Activated CD4-positive, alpha-beta T cell treated with anti-CD3 and anti-CD28 coated beads for 24 hours (primary cell): ENCODE measurements at places on chromosomes 1 and 21.

DNA sequence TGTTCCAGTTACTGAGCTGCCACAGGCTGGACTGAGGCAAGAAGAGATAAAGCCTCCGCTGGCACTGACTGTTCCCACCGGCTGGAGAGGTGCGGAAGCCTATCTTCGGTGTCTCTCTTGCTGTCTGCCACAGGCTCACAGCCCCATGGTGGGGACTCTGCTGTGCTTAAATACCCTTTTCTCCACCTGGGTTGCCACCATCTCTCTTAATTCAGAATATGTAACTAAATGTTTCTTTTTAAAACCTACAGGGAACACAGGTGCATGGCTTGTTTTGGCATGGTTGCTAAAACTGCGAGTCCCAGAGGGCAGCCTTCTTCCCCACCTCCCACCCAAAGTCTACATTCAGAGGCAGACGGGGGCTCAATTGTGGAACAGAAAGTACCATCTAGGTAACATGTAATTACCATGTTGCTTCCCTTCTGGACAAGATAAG, 8.1 kb upstream of the LBR start:
- DNase-seq = no peak

DNA sequence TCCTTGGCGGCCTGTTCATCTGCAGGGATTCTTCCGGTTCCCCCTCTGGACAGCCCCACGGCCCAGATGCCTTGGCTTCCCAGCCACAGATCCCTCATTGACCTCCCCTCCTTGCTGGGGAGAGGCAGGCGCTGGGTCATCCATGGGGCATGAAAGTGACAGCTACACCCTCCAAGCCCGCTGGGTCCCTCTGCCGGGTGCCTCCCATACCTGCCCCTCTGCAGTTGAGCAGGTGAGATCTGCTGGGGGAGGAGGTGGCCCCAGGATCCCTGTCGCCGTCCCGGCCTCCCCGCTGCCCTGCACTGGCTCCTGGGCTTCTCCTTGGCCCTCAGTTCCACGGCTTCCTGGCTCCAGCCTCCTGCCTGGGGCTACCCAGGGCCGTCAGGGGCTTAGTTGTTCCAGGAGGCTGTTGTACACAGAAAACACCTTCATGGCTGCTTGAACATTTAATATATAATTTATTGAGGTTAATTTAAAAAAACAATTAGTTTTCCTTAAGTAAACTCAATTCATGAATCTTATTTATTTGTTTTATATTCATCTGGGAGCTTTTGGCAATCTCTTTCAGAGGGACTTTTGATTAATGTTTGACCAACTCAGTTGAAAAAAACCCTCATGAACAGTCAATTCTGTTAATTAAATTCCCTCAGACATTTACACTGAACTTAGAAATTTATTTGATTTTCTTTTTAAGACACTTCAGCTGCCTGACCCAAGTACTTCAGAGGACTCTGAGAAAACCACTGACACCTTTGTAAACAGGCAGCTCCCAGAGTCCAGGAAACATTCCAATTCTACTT, 67.6 kb upstream of the ABCG1 start:
- no peak for DNase-seq

DNA sequence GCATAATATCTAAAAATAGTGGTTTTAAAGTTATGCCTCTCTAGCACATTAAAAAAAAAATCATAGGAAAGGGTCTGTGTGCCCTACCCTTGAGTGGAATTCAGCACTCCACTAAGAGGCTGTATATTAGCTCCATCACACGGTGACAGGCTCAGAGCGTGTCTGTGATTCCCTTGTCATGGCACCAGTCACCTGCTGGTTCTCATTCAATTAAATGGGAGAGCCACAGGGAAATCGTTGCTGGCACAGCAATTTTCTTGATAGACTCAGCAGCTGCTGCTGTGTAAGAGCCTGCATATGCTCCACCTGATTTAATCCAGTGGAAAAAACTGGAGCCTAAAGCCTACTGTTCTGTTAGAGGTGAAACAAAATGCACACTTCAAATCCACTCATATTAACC, 9.5 kb downstream of the ATP6V1G3 start:
- no peak for DNase-seq

DNA sequence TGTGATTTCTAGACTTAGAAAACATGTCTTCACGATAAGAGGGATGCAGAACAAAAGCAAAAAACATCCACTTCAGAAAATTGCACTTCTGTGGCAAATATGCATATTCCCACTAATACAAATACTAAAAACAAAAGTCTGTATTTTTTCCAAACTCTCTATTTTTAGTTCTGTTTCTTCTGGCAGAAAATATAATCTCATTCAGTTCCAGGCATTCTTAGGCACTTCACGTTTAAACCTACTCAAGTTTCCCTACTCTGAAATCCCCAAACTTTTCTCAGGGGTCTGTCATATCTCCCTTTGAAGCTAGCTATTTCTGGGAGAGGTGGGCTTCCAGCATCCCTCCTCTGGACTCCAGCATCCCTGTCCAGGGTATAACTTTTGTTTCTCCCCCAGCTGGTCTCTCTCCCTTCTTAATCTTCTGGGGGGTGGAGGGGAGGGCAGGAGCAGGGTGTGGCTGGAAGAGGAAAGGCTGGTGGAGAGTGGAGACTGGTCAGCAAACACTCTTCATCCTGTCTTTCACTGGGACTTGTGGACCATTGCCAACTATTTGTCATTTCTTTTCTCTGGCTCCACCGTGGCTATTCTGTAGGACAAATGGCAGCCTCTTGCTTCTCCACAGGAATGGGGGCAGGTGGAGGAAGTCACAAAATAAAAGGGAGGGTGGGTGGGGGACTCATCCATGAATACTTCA, 19.6 kb upstream of the NCF2 start:
- no peak for DNase-seq

DNA sequence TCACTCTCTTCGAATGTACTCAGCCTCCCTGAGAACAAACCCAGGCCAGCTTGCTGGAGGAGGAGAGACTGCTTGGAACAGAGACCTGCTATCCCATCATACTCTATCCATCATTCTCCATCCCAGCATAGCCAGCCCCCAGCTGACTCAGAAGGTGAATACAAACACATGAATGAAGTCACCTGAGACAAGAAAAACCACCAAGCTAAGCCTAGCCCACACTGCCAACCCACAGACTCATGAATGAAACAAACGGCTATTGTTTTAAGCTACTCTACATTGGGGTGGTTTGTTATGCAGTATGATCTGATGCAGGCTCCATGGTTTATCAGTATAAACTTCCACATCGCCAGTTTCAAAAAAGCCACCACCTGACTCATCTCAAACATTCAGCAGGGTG, 395.6 kb downstream of the SETD4 start:
- DNase-seq = no peak

- no peak for DNase-seq
These were observed 18.8 kb downstream of the SLX9 start for GRCh38 chr21:44958471-44959191.

- no peak for DNase-seq
These were observed 66.8 kb upstream of the RAB4A start for GRCh38 chr1:229203991-229204632.

DNA sequence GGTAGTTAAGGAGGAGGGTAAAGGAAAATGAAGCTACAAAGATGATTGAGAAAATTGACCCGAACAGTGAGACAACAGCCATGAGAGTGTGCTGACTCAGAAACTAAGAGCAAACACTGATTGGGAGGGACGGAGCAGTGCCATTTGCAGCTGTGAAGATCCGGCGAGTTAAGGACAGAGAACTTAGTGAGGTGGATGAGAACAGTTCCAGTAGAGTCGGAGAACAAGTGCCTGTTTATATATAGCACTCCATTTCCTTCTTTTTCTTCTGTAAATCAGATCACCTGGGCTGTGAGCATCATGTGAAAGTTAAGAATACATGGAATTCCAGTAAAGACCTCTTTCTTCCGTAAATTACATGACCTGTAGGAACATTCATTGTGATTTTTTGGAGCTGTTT, 145.7 kb downstream of the KCNK2 start:
- no peak for DNase-seq

DNA sequence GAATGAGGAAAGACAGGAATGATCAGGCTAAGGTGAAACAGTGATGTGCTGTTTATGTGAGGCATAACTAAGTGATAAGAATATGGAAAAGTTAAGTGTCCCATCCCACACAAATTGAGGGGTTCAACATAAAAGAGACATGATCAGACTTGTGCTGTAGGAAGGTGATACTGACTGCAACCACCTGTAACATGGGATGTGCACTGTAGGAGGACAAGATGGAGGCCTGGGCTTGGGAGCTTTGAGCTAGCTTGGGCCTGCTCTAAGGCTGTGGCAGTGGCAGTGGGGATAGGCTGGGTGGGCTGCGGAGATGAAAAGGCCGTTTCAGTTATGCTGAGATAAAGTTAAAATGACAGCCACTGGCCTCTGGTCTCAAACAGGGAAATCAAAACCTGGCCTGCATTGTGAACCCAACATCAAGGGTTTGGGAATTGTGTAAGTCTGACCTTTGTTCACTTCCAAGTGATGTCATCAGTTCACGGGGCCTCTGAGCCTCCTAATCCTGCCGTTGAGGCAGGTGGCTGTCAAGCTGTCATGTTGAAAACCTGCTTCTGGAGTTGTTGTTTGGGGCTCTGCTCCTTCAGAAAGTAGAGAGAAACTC, 61.2 kb upstream of the TENT5C start:
- DNase-seq = no peak

DNA sequence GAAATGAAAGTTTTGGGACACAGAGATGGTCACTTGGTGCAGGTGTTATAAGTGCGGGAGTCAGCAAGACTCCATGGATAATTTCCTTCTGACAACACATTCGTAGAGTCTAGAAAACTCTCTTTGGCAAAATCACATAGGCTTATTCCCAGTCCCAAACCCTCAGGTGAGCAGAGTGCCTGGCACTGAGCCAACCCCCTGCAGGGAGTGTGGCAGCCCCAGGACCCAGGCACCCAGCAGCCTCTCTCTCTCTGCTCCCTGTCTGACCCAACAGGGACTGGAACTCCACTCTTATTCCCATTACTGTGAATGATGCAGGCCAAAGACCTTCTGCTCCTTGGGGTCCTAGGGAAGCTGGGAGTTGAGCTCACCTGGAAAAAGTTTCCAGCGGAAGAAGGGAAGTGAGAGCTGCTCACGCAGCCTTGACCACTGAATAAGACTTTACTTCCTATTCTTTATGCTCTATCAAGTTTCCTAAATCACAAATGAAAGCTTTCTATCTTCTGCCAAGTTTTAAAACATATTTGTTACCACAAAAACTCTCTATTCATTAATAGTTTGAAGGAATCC, 132.6 kb upstream of the ETV3 start:
- no peak for DNase-seq

DNA sequence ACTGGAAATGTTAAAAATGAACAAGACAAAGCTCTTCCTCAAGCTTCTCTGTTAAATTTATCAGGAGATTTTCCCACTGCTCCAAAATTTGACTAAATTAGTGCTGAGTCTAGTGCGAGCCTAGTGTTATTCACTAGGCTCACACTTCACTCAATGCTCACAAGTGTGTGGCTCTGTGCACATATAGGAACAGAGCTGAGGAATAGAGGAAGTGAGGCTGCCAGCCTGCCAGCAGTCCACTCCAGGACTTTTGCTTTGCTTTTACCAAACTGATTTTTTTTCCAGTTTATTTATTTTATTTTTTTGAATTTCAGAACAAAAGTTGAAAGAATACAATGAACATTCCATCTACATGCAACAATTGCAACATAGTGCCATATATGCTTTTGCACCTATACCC, 87.2 kb downstream of the VAV3 start:
- no peak for DNase-seq

DNA sequence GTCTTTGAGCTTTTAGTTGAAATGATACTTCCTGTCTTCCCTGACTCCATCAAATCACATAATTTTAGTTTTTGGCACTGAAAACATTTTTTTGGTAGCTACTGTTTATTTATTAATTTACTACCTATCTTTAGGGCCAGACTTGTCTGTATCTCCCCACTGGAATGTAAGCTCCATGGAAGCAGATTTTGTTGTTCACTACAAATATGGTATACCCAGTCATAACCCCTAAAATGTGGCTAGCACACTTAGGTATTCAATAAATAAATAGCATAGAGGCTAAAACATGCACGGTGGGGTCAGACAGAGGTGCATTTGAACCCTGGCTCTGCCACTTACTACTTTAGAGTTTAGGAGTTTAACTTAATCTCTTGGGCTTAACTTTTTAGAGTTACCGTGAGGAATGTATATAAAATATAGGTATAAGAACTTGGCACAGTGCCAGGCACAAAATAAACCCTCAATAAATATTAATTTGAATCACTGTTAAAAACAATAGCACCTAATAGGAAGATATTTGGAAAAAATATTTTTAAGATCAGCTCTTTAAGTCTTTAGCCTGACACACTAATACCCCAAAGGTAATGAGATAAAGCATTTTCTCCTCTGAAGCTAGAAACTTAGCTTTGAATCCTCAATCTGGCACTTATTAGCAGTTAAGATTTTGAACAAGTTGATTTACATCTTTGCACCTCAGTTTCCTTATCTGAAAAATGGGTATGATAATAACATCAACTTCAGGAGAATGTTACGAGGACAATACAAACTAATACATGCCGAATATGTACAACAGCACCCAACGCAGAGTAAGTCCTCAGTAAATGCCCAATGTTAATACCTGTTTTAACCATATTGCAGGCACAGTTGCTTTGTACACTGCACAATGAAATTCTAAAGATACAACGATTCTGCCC, 59.6 kb upstream of the HP1BP3 start:
- no peak for DNase-seq

DNA sequence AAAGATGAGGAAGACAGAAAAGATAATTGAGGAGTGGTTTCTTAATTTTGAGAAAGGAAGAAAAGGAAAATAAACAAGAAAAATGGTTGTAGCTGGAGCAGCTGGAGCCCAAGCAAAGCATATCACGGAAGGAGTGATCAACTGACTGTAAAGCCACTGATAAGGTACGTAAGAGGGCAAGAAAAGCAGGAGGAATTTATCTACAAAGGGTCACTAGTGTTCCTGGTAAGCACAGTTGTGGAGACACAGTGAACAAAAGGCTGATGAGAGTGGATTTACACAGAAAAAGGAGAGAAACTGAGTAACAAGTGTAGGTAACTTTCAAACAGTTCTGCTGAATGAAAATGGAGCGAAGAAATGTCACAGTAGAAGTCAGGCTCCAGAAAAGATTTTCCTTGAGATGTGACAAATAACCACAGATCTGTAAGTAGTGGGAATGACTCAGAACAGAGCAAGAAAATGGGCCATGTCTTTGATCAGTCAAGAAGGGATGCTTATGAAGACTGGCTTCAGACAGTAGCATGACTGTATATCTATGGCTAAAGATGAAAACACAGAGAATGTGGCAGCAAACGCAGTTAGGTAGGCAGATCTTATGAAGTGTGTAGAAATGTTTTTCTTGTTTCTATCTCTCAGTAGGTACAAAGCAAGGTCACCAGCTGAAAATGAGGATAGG, 45.6 kb upstream of the RBM34 start:
- DNase-seq = peak; percentile 8

GRCh38 chr1:165988275-165988674, 160.9 kb downstream of the UCK2 start:
- no peak for DNase-seq

DNA sequence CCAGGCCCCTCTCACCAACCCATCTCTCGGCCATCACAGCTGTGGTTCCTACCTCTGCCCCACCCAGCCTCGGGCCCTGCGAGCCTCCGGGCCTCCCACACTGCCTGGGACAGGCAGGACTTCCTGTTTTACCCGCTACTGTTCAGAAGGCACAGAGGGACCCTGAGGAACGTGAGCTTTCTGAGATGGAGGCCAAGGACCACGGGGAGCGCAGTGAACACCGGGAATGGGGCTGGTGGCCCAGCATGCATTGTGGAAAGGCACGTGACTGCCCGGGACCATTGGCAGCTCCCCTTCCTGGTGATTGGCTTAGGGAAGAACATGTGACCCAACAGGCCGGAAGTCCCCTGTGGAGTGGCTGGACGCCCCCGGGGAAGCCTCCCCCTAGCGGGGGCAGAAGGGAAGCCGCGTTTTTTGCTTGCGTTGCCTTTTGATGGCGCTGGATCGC, 7.0 kb downstream of the S100B start:
- DNase-seq = no peak
